Heart left ventricle (tissue), 16 donors: ENCODE measurements at places on chromosomes 3 and 15. TPM values are rescaled to one million over a fixed set of nuclear protein-coding genes. Genes with fewer than 3 reads are reported as not detected.
A peak's percentile ranks its signal among the peaks of the same experiment; 100 is the strongest.

- no peaks in the 10 kb centered on the region for H3K27me3 ChIP-seq
- peak overlapping the region; percentile 34 for H3K27ac ChIP-seq
- peaks cover 73% of the 10 kb centered on the region for H3K4me1 ChIP-seq
- no peak overlapping the region for H3K4me3 ChIP-seq
- no peaks in the 10 kb centered on the region for H3K36me3 ChIP-seq
Measured at GRCh38 chr15:39625451-39625850, 44.6 kb downstream of the THBS1 start.

DNA sequence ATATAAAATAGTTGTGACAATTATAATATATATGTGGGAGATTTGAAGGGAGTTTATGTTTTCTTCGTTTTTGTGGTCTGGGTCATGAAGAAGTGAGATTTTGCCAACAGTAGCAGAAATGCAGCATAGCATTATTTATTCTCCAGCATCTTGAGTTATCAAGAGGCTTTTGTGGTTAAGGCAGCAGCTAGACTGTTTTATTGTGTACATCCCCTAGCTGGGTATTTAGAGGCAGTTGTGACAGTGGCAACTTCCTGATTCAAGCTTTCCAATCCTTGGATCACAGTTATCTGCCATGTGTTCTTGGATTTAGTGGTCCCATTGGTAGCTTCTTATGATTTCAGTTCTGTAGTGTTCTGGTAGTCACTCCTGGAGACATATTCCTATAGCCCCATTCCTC lies 29.0 kb downstream of the ARIH1 start:
- H3K27ac ChIP-seq = no peak overlapping the region
- H3K36me3 ChIP-seq = peaks cover 13% of the 10 kb centered on the region
- DNase-seq = no peak
- no peaks in the 10 kb centered on the region for H3K27me3 ChIP-seq
- no peak overlapping the region for H3K4me3 ChIP-seq
- peaks cover 7% of the 10 kb centered on the region for H3K4me1 ChIP-seq

DNA sequence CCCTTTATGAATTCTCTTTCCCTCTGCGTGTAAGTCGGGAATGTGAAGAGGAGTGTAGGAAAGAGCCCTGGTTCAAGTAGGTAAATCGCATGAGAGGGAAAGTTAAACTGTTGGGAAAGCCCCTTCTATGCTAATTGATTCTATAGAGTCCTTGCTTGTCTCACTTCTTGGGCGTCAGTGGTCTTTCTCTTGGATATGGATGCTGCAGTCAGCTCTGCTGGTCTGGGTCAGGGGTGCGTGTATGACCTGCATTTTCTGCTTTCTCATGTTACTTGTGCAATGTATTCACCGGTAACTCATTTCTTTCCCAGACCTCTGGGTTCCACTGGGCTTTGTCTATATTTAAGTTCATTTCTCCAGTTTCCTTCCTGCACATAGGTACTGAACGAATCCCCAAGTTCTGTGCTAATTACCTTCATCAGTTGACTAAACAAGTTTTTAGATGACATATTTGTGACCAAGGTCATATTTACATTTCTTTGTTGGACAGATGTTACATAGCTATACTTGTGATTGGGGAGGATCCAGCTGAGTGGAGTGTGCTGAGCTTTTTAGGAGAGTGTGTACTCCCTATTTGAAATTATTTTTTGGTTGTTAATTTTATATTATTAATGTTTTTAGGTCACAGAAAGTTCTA lies 1.4 kb downstream of the SETD5 start:
- peak overlapping the region; percentile 98 for H3K27ac ChIP-seq
- peak overlapping the region; percentile 88 for H3K4me3 ChIP-seq
- DNase-seq = no peak
- H3K36me3 ChIP-seq = peaks cover 15% of the 10 kb centered on the region
- no peaks in the 10 kb centered on the region for H3K27me3 ChIP-seq
- H3K4me1 ChIP-seq = peaks cover 72% of the 10 kb centered on the region

DNA sequence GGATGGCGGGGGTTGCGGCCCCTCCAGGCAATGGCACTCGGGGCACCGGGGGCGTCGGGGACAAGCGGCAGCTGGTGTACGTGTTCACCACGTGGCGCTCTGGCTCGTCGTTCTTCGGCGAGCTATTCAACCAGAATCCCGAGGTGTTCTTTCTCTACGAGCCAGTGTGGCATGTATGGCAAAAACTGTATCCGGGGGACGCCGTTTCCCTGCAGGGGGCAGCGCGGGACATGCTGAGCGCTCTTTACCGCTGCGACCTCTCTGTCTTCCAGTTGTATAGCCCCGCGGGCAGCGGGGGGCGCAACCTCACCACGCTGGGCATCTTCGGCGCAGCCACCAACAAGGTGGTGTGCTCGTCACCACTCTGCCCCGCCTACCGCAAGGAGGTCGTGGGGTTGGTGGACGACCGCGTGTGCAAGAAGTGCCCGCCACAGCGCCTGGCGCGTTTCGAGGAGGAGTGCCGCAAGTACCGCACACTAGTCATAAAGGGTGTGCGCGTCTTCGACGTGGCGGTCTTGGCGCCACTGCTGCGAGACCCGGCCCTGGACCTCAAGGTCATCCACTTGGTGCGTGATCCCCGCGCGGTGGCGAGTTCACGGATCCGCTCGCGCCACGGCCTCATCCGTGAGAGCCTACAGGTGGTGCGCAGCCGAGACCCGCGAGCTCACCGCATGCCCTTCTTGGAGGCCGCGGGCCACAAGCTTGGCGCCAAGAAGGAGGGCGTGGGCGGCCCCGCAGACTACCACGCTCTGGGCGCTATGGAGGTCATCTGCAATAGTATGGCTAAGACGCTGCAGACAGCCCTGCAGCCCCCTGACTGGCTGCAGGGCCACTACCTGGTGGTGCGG lies 1.9 kb downstream of the CHST2 start:
- H3K4me1 ChIP-seq = no peaks in the 10 kb centered on the region
- peaks cover 9% of the 10 kb centered on the region for H3K27me3 ChIP-seq
- peak overlapping the region; percentile 67 for H3K4me3 ChIP-seq

DNA sequence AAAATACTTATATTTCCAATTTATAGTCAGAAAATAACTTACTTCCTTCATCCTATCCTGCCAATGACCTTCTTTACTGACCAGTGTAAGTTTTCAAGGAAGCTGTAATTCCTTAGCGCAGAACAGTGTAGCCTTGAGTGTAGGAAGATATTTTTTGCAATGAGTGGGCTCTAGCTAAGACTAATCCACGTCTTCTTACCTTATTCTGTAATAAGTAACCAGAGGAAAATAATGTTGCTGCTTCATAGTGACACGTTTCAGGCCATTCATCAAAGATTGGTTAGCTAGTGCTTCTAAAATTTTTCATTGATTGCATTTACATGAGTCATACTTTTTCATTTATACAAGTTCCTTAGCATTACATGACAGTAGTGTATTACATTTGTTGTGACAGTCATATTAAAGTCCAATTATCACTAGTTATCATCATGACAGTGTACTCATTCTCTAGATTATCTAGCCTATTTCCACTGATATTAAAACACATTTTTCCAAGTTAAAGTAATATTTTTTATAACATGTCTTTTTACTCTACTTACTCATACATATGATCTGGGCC lies 403.8 kb upstream of the EPHA3 start:
- H3K27ac ChIP-seq = no peak overlapping the region
- no peaks in the 10 kb centered on the region for H3K4me1 ChIP-seq
- no peaks in the 10 kb centered on the region for H3K36me3 ChIP-seq
- no peaks in the 10 kb centered on the region for H3K27me3 ChIP-seq

The C2CD4B gene
- total RNA-seq = 1.7 TPM

- no peak overlapping the region for H3K4me3 ChIP-seq
- H3K27me3 ChIP-seq = no peaks in the 10 kb centered on the region
- H3K27ac ChIP-seq = no peak overlapping the region
- H3K36me3 ChIP-seq = no peaks in the 10 kb centered on the region
- no peak for DNase-seq
Measured at GRCh38 chr3:23863060-23863459, 53.7 kb downstream of the NKIRAS1 start.

The PCSK6 gene
- 26.7 TPM for total RNA-seq

DNA sequence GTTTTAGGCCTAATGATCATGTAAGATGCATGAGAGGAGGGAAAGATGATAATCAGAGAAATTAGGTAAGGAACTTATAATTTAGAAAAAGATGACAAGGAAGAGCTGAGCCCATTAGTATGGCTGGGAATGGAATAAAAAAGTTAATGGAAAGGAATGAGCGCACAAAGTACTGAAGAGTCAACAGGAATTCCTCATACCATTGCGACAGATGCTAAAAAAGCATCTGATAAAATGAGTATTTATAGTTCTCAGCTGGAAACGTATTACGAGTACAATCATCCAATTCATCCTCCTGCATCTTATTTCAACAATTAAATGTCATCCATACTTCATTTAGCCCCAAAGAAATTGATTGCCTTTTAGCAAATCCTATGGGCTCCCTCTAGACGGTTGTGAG lies 58.9 kb downstream of the TMCC1 start:
- no peaks in the 10 kb centered on the region for H3K27me3 ChIP-seq
- no peak overlapping the region for H3K27ac ChIP-seq
- no peaks in the 10 kb centered on the region for H3K36me3 ChIP-seq
- no peak overlapping the region for H3K4me3 ChIP-seq

- DNase-seq = no peak
- no peak overlapping the region for H3K27ac ChIP-seq
- no peaks in the 10 kb centered on the region for H3K4me1 ChIP-seq
- H3K36me3 ChIP-seq = no peaks in the 10 kb centered on the region
- H3K27me3 ChIP-seq = no peaks in the 10 kb centered on the region
- H3K4me3 ChIP-seq = no peak overlapping the region
Measured at GRCh38 chr3:175940881-175941280, 1081.7 kb downstream of the NAALADL2 start.

- no peaks in the 10 kb centered on the region for H3K27me3 ChIP-seq
- no peaks in the 10 kb centered on the region for H3K4me1 ChIP-seq
- DNase-seq = no peak
- H3K4me3 ChIP-seq = no peak overlapping the region
- H3K36me3 ChIP-seq = no peaks in the 10 kb centered on the region
- H3K27ac ChIP-seq = no peak overlapping the region
Measured at GRCh38 chr3:270688-271087, 74.1 kb downstream of the CHL1 start.

The CSTA gene
- total RNA-seq = 0.40 TPM

DNA sequence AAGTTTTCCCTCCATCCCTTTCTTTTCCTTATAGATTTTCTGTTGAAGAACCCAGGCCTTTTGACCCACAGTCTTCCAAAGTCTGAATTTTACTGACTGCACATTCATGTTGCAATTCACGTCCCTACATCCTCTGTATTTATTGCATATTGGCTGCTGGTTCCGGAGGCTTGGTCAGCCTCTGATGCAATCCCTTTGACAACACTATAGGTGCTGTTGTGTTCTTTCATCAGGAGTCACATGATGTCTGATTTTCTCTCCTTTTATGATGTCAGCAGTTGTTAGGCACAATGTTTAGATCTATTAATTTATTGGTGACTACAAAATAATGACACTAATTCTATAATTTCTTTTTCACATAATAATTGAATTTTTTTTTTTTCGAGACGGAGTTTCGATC lies 8.7 kb downstream of the CYP1A1 start:
- H3K4me3 ChIP-seq = no peak overlapping the region
- H3K4me1 ChIP-seq = no peaks in the 10 kb centered on the region
- no peaks in the 10 kb centered on the region for H3K27me3 ChIP-seq
- no peak for DNase-seq
- H3K27ac ChIP-seq = no peak overlapping the region

DNA sequence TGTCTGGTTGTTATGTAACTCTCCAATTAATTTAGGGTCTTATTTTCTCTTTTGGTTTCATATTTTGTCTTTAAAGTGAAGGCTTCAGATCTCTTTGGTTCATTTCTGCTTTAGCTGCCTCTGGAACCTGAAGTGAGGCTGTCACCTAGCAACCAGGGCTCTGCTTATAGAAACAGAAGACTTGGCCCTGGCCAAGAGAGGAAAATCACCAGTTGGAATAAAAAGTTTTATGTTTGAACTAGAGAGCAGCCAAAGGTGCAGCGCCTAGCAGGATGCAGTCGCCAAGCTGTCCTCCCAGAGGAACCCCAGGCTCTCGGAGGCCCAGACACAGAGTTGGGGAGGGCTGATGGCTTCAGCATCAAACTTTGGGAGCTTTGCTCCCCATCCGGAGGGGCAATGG lies 41.1 kb downstream of the LYZL4 start:
- no peak overlapping the region for H3K27ac ChIP-seq
- DNase-seq = peak; percentile 61
- no peak overlapping the region for H3K4me3 ChIP-seq
- H3K4me1 ChIP-seq = no peaks in the 10 kb centered on the region

DNA sequence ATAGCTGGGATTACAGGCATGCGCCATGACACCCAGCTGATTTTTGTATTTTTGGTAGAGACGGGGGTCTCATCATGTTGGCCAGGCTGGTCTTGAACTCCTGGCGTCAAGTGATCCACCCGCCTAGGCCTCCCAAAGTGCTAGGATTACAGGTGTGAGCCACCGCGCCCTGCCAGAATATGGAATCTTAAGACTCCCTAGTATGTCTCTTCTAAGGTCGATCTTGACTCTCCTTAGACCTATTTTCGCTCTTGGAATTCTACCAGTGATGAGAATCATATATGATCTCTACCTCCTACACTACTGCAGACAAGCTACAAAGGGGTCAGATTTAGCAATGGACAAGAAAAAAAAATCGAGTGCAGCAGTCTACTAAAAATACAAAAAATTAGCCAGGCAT lies 19.3 kb upstream of the EOGT start:
- no peak overlapping the region for H3K27ac ChIP-seq
- DNase-seq = no peak
- H3K27me3 ChIP-seq = no peaks in the 10 kb centered on the region

- H3K4me3 ChIP-seq = no peak overlapping the region
- H3K27me3 ChIP-seq = no peaks in the 10 kb centered on the region
- no peaks in the 10 kb centered on the region for H3K4me1 ChIP-seq
Measured at GRCh38 chr3:109803274-109803673, 465.9 kb upstream of the DPPA4 start.
